ENCODE measurements at places on chromosomes 6 and 20.

DNA sequence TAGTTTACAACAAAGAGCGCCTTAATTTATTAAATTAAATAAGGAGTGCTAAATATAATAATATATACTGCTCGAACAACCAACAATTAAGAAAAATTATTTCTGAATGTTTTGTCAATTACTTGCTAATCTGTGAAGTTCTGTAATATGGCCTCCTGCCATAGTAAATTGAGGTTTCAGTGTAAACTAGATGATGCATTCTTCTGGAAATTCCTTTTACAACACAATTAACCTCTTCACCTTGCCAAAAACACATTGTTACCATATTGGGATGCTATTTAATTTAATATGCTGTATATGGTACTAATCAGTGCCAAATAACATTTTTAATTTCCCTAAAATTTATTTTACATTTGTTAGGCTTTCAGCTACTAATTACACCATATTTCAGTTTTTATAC lies 808.4 kb upstream of the CITED2 start:
- DNase-seq: no peak

GRCh38 chr6:140559458-140559857 lies 1185.0 kb upstream of the CITED2 start:
- no peak for DNase-seq

DNA sequence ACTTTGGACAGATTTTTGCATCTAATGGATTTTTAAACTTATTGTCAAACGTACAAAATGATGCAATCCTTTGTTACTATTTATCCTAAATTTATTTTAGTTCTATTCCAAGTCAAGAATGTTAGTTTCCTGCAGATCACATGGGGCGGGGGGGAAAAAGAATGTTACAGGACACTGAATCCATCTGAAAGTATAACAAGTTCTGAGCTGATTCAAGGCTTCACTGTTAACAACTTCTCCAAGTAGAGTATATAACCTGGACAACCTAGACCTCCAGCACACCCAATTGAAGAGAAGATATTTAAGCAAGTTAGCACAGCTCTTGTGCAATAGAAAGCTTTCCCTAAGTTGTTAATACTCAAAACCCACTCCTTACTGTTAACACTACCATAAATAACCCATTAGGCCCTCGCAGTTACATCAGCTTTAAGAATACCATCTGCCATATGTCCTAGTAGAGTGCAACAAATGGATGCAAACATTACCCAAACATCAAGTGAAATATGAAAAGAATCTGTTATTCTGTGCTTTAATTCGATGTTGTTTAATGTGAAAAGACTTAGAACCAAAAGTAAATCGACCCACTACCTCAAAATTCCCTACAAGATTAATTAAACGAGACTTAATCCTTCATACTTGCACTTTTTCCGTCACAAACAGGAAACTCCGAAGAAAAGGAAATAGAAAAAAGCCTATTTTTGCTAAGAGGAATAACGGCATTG lies 1.3 kb downstream of the SEC63 start:
- no peak for DNase-seq

GRCh38 chr6:45377043-45377553 lies 636 bp downstream of the SUPT3H start:
- peak; percentile 50 for DNase-seq

DNA sequence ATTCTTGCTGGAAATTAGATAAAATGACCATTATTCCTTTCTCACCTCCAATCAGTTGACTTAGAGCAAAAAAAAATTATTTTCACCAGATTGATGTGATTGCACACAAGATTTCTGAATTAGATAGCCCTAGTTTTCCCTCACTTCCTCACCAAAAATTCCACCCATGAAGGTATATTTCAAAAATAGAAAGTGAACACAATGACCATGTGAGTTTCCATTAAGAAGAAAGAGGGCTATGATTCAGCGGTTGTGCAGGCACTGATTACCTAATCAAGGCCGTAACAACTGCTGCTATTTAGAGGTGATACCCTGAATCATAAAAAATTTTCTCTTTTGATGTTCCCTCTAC lies 19.5 kb upstream of the RALGAPA2 start:
- DNase-seq: no peak
